PC-3 (cell line): ENCODE measurements at places on chromosomes 2 and 18. TPM values are rescaled to one million over a fixed set of nuclear protein-coding genes. Genes with fewer than 3 reads are reported as not detected.

DNA sequence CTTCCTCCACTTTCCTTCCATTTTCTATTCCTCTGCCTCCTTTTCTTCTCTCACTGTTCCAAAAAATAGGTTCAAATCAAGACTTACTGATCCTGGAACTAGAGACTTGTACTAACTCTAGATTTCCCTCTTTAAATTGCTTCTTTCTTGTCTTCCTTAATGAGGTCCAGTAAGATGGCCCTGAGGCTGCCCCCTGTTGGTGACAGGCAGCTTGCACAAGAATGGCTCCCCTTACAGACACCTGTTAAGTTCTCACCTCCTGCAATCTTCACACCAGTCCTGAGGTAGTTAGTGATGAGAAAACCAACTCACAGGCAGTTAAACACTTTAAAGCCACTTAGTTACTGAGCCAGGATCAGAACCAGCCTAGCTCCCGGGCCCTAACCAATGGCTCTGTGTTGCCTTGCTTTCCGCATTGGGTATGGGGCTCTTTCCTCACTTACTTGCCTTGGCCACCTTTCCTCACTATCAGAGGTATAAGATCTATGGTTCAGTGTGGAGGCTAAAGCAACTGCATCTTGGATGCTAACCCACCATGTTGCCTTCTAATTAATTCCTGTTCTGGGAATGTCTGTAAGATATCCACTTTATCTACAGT, 130.6 kb downstream of the AKAIN1 start:
- DNase-seq, result no peak

DNA sequence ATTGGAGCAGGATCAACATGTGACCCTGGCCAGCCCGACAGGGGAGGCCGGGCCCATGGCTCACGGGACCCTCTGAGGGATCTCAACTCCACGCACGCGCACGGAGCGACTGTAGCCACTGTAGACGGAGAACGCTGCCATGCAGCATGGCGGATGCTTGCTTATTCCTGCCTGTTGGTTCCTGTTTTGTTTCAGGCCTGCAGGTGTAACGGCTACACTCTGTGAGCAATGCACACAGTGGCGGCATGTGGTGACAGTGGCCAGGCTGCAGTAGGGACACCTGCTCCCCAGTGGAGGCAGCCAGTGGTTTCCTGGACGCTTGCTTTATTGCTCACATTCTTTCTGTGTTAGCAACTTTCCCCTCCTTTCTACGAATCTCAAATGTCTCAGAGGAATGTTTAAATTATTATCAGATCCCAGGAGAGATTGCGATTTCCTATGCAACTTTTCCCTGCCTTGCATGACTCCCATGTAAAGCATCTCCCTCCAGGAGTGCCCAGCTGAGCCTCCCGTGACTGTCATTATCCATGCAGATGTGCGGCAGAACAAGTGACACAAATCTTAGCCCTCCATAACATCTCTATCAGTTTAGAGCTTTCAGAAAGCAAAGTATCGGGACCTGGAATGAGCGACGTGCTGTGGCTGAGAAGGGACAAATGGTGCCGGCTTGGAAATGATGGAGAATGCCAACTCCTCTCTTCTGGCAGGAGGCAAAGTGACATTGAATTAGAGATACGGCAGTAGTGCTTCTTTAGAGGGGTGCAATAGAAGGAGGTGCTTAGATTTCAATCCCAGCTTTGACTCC, 209.7 kb downstream of the ASB1 start:
- peak; percentile 58 for DNase-seq

DNA sequence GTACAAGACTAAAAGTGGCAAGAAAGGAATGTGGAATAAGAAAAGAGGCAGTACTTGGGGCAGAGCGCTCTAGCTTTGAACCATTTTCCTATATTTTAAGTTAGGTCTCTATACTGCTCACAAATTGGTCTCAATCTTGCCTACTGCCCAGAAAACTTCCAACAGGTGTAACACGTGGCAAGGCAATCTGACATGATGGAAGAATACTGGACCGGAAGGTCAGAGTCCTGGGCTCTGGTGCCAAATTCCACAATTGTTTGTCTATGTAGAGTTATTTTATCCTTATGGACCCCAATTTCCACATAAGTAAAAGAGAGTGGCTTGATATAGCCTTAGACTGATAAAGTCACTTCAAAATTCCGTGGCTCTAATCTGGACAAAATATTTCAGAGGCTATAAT, 28.9 kb downstream of the NHEJ1 start:
- DNase-seq, result no peak

DNA sequence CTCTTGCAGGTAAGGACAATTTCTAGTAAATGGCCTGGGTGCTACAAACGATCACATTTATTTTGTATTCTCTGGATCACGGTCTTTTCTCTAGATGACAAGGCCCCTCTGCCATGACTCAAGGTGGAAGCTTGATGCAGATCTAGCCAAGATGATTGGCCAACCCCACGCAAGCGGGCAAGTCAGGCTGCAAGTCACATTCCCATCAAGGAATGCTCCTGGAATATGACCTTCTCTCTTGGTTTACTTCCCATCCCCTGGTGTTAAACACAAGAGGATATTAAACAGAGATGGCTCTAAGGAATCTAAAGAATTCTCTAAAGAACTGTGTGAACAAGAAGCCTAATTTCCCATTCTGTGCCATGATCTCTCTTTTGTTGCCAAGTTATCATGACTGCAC, 97.3 kb upstream of the SERPINE2 start:
- DNase-seq, result no peak

- peak; percentile 56 for DNase-seq
These were observed 23.3 kb upstream of the AMMECR1L start for GRCh38 chr2:127909019-127909418.

The C1GALT1C1L gene
- not detected in 2 replicates for total RNA-seq
